Stimulated activated CD4-positive, alpha-beta T cell treated with anti-CD3 and anti-CD28 coated beads, Interleukin-2, amount 100 ng/mL, for 48 hours (primary cell): ENCODE measurements at places on chromosomes 12 and 14.

DNA sequence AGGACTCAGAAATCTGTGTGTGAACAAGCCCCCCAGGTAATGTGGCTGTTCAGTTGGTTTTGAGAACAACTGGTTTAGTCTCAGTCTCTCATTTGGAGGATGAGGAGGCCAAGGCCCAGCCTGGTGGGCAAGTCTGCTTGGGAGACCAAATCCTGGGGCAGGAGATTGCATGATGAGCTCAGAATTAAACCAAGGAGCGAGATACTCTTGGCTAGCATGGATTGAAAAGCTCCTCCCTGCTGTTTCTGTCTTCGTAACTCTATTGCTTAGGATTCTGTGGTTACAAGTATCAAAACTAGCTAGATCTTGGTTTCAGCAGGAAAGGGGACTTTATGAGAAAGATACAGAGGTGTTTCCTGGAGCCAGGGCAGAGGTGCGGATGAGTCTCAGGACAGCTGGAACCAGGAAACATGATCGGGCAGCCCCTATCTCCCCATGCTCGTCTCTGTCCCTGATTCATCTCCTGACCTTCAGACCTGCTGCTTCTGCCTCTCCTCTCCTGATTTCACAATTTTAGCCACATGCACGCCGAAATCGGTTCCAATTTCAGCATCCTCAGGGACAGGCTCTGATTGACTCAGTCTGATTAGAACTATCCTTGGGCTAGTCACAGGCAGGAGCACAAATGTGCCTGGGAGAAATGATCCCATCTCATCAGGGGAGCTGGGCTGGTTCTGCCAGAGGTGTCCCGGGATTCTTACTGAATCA, 40.2 kb upstream of the RIN3 start:
- DNase-seq = no peak

DNA sequence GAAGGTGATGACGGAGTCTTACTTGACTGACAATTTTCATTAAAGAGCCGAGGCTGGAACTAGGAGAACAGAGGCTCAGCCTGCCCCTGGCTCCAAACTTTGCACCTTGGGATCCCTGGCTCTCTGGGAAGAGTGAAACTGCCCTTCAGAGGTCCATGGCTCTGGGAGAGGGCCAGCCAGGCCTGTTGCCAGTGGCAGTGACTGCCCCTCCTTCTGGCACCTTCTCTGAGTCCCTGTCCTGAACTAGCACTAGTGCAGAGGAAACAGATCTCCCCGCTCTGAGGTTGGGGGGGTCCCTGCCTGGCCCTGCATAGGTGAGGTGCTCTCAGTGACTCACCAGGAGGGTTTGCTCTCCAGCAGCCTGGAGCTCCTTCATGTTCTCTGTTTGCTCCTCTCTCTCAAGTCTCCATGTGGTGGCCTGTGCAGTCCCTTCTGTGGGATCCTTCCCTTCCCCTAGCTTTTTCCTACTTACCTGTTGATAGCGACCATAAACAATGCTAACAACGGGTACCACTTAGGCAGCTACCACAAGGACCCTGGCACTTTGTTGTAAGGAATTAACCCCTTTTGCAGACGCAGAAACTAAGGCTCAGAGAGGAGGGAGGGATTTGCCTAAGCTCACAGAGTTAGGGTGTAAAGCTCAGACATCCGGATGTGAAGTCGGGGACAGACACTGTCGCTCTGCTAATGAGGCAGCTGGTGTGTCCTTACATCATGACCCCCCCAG, 22.4 kb downstream of the FAM222A start:
- no peak for DNase-seq

DNA sequence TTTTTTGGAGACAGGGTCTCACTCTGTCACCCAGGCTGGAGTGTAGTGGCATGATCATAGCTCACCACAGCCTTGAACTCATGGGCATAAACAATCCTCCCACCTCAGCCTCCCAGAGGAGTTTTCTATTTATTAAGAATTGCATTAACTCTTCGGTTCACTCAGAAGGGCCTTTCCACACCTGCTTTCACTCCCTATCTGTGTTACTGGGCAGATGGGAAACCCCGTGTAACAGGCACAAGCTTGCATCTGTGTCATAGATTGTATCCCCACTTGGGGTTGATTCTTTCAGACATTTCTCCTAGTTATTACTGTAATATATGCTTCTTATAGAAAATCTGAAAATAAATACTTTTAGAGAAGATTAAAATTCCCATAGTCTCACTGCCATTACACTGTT, 38.7 kb downstream of the STX2 start:
- no peak for DNase-seq

- DNase-seq = no peak
These were observed 380.0 kb downstream of the LRFN5 start for GRCh38 chr14:41986700-41987099.

GRCh38 chr12:13135371-13136178, 32.1 kb upstream of the GSG1 start:
- no peak for DNase-seq

DNA sequence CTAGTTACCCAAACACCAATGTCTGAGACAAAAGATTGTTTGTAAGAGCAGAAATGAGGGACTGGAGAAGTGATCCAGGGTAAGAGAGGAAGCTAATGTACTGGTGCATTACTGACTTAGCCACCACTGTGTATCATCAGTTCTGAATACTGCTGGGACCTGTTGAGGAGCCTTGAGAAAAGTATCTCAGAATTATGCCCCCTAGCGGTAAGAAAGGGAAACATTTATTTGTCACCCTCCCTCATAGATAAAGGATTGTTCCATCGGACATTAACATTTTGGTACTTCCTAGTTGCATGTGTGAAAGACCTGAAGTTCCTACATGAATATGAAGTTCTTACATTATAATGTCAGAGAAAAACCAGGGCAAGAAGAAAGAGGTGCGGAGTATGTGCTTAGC, 612.5 kb downstream of the FSCB start:
- DNase-seq = no peak

GRCh38 chr12:34604631-34605509, 582.6 kb downstream of the ALG10 start:
- DNase-seq = no peak

DNA sequence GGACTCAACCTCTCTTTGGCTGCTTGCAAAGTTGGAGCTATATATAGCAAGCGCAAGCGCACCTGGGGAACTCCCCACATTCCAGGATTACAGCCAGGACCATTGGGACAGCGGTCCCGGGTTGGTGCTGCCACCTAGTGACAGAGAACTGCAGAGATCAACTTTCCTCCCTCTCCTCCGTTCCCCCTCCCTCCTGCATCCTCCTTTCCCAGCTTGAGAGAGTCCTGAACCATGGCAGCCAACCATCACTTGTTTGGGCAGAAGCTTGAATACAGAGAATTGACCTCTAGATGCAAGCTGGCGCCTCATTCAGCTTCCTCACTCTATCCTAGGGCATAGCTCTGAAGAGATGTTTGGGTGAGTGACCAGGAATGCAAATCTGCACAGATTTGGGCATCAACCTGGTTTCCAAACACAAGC, 17.4 kb upstream of the FLVCR2 start:
- DNase-seq = peak; percentile 39

DNA sequence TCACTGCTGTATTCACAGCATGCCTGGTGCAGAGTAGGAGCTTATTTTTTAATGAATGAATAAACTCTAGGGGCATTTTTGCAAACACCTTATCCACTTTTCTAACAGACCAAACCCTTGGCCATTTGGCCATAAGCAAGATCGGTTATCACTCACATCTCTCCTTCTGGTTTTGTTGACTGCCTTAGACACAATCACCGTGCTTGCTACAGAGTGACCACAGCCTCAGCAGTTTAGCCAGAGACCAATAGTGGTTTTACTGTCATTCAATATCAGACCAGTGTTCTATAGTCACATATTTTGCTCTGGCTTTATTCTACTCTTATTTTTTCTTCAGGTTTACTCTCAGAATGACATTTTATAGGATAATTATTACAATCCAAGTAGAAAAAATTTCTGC, 2.2 kb downstream of the KLRB1 start:
- no peak for DNase-seq

- DNase-seq = peak; percentile 9
These were observed at the start of gene SLC8A3 for GRCh38 chr14:70188659-70189455. SLC8A3 (minus strand) TSS chr14:70188951; CDS start chr14:70168422, 20,529 bp downstream.

DNA sequence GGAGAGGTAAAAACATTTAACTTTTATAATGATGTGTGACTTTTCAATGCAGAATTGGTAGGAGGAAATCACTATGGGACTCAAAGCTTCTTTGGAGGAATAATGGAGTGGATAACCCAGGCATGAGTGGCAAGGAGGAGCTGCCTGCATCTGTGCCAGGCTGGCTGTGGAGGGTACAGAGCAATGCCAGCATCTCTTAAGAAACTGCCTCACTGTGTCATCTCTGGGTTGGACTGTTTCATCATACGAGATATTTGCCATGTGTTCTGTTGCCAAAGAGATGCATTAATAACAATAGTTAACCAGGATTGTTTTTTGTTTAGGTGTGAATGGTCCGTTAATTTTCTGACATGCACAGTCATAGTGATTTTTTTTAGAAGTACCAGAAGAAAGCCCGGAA, 183.7 kb upstream of the NTF3 start:
- DNase-seq = no peak

DNA sequence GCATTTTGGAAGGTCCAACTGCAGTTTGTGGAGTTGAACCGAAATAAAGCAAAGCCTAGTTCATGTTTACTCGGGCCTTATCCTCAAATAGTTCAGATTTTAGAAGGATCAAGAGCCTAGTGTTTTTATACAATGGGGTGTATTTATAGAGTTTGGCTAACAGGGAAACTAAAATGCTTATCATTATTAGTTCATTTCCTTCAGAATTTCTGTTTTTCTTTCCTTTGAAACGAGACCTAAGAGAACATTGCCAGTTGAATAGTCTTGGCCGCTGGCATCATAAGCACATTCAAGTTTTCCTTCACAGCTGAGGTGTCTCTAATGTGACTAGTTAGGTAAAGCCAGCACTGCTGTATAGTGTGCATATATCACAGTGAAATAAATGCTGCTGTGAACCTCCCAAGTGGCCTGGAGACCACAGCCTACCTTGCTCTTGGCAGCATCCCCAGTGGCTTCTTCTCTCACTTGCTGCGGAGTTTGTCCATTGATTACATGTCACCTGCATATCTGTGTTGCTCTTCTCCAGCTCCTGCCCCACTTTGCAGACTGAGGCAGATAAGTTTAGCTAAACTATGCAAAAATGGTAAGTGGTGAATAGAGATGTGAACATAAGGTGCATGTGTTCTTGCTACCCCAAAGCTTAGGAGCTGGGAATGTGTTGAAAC, 88.8 kb downstream of the ANO6 start:
- DNase-seq = no peak

- no peak for DNase-seq
These were observed 4.9 kb downstream of the KLHL28 start for GRCh38 chr14:44956866-44957265.
